ENCODE measurements at places on chromosomes 3 and 15.

DNA sequence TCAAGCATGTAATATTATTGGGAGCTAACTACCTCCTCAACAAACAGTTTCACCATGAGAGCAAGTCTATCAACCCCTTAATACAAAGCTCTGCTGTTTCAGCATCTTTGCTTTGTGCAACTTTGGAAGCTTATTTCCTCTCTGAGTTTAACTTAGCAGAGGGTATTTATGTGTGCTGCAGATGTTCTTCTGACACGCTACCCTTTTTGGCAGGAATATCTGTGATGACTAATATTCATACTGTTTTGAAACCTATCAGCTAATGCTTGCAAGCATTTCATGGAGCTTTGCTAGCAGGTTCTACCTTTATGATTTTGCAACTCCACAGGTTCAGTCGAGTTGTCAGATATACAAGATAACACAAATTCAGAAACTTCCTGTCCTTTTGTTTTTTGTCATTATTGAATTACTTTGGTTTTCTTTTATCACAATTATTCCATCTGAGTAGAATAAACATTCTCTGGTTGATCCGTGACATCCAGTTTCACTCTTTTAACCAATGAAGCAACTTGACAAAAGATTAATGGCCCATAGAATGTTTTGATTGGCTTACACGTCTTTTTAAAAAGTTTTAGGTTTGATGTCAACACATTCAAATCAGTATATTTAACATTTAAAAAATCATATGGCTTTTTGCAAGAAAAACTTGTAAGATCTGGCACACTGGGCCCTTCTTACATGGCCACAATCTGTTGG is 1.7 kb upstream of the SLC9A9 start:
- no peak for DNase-seq

DNA sequence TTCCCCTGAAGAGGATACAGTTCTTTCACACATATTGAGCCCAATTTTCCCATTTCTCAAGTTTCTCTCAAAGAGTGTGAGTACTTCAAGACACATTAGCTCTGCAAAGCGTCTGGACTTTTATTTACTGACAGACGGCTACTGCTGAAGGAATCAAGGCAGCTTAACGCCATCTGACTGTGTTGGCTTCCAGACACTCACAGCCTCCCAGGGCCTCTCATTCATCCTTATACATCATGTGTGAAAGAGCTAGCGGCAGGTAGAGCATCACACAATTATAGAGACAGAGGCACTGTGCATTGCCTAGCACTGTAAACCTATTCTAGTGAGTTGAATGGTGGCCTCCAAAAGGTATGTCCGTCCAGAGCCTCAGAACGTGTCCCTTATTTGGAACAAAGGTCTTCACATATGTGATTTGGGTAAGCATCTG is 284.1 kb upstream of the STT3B start:
- DNase-seq: no peak

DNA sequence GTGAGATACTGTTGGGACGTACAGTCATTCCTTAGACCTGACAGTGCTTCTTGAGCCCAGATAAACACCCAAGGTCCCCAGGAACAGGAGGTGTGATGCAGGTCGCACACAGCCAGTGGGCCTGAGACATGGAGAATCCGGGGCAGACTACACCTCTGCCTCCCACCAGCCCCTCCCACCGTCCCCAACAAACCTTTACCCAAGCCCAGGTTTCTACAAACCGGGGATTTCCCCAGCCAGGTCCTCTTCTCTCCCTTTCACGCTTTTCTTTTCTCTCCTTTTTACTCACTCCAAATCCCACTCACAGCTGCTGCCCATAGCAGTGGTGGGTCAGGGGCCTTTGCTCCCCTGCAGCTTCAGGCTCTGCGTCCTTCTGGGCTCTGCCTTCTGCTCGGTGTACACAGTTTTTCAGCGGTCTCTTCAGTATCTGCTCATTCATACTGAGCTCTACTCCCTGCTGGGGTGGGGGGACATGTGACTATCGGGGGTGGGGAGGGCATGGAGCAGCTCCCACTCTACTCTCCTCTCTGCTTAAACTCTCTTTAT is 4.8 kb upstream of the PCSK6 start:
- no peak for DNase-seq

DNA sequence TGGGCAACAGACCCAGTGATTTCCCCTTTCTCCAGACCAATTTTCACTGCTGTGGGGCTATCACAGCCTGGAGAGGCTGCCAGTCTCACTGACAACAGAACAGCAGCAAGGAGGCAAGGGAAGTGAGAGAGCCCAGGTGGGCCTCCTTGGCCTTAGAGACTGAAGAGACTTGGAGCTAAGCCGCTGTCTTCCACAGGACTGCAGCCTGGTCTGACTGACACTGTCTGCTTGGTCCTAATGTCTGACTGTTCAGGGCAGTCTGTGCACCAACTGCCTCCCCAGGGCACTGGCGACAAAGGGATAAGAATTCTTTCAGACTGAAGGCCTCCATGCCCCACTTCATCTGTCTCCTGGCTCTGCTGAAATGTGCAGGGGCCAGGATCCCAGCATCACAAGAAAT is 11.5 kb downstream of the POMGNT2 start:
- DNase-seq: no peak

GRCh38 chr3:17642474-17642873 is 100.0 kb downstream of the TBC1D5 start:
- no peak for DNase-seq

DNA sequence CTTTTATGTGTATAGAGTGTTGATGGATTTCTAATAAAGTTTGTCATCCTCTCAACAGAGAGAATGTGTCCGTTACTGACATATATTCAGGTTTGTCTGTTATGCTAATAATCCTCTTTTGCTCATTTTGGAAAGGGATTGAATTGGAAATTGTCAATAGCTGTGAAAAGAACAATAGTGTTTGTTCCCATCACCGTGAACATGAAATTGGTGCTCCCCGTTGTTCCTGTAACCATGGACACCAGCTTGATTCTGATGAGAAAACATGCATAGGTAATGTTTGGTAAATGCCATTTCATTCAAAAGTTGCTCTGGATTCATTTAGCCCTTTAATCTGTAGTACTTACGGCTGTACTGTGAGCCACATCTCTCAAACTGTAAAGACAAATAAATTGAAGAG is 707.0 kb upstream of the GOLIM4 start:
- DNase-seq: no peak

- DNase-seq: no peak
Measured at GRCh38 chr3:71563827-71564226, 19.7 kb downstream of the FOXP1 start.

DNA sequence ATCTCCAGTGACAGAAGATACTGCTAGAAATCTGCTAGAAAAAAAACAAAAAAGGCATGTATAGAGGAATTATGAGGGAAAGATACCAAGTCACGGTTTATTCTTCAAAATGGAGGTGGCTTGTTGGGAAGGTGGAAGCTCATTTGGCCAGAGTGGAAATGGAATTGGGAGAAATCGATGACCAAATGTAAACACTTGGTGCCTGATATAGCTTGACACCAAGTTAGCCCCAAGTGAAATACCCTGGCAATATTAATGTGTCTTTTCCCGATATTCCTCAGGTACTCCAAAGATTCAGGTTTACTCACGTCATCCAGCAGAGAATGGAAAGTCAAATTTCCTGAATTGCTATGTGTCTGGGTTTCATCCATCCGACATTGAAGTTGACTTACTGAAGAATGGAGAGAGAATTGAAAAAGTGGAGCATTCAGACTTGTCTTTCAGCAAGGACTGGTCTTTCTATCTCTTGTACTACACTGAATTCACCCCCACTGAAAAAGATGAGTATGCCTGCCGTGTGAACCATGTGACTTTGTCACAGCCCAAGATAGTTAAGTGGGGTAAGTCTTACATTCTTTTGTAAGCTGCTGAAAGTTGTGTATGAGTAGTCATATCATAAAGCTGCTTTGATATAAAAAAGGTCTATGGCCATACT is 4.0 kb downstream of the B2M start:
- no peak for DNase-seq
